CD8-positive, alpha-beta memory T cell (primary cell): ENCODE measurements at places on chromosomes 16 and 17. TPM values are rescaled to one million over a fixed set of nuclear protein-coding genes. Genes with fewer than 3 reads are reported as not detected.

GRCh38 chr17:60679287-60679686, 1.6 kb downstream of the BCAS3 start:
- DNase-seq, result no peak

Gene SNAI3
- total RNA-seq, result 2.8 TPM

GRCh38 chr17:64255764-64256163, 7.3 kb downstream of the TEX2 start:
- no peak for DNase-seq

DNA sequence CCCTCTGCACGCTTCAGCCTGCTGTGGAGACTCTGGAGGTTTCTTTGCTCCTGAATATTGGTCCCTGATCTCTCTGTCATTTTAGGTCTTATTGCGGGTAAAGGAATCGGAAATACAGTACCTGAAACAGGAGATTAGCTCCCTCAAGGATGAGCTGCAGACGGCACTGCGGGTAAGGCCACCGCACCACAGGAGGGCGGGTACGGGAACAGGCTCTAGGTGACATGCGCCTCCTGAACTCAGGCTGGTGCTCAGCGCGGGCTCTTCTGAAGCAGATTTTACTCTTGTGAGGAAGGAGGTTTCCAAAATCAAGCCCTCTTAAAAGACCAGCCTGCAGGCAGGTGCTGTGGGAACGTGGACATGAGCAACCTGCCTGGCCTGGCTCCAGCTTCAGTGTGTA, 29.8 kb downstream of the PLD6 start:
- no peak for DNase-seq

DNA sequence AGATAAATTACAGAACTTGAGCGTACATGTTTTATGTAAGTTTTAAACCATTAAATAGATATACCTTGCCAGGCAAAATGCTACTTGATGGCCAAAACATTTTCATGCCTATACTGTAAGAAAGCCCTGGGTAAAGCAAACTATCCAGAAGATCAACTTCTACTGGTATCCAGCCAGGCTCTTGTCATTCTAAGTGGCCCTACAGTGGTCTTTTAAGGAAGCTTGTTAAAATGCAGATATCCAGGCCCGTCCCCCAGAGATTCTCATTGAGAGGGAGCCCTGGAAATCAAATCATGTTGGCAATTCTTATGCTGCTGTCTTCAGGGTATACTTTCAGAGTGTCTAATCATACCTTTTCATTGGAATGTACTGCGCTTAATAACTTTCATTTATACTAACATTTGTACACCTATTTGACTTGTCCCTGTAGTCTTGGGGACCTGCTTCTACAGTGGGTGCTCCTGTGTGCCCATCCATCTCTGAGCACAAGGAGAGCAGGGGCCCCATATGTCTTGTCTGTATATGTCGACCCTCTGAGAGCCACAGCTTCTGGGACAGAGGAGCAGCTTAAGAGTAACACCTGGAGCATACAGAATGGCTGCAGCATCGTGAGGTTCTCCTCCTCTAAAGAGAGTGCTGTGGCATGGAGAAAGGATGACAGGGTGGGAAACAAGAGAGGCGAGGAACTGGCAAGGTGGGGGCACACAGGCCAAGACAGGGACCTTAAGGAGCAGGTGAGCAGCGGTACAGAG, 43.6 kb upstream of the ANKFY1 start:
- no peak for DNase-seq

Gene CACNG5
- total RNA-seq, result not detected

DNA sequence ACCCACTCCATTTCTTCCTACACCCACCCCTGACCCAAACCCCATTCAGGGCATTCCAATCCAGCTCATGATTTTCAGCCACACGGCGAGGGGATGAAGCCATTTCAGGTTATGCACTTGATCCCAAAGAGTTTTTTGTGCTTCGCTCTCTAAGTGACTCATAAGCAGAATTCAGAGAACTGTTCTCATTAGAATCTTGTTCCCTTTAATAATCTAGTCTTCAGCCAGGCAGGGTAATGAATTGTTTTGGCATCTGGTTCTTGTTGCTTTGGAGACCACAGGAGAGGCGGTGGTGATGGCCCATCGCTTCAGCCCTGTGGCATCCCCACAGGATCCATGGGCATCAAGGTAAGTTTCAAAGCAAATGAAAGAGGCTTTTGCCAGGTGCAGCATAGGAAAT, 4.8 kb upstream of the KRT31 start:
- DNase-seq, result no peak

DNA sequence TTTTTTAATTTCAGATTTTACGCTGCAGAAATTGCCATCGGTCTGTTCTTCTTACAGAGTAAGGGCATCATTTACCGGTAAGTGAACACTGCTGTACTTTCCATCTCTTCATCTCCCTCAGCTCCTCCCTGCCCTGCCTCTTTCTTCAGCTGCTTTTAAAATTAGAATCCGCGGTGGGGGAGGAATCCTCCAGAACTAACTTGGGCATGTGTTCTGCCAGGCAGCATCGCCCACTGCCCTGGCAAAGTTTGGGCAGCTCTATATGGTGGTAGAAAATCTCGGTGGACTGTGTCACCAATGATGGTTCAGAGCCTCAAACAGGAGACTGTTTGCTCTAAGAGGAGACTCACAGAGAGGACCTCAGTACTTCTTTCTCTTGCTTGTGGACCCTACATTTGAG, 81.6 kb upstream of the CACNG3 start:
- no peak for DNase-seq

Gene ZKSCAN2
- 7.2 TPM for total RNA-seq

DNA sequence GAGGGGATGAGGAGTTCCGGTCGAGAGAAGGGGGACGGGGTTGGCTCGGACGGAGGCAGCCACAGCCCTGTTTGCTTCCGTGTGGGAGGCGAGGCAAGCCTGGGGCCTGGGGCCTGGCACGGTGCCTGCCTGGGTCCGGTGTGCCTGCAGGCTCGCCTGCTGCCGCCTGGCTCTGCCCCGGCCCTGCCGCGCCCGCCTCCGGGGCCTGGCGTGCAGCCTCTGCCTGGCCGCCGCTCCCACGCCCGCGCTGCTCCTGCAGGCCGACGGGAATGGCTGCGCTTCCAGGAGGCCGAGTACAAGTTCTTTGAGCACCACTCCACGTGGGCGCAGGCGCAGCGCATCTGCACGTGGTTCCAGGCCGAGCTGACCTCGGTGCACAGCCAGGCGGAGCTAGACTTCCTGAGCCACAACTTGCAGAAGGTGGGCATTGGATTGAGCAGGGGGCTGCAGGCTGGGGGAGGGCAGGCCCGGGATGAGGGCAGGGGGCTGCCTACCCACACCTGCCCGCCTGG, 53.1 kb downstream of the MRC2 start:
- DNase-seq, result no peak

GRCh38 chr17:77163511-77164280, 22.9 kb downstream of the SEC14L1 start:
- no peak for DNase-seq

DNA sequence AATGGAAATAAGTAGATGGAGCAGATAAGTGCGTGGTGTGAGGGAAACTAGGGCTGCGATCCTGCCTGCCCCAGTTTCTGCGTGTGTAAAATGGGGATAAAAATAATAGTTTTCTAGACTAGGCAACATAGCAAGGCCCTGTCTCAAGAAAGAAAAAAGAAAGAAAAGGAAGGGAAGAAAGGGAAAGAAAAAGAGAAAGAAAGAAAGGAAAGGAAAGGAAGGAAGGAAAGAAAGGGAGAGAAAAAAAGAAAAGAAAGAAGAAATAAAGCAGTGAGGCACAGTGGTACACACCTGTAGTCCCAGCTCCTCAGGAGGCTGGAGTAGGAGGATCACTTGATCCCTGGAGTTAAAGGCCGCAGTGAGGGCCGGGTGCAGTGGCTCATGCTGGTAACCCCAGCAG, 2.2 kb upstream of the PKMYT1 start:
- no peak for DNase-seq

GRCh38 chr16:13573903-13574302, 346.1 kb upstream of the ERCC4 start:
- no peak for DNase-seq

GRCh38 chr17:81967244-81967532, 6.2 kb upstream of the NOTUM start:
- no peak for DNase-seq

GRCh38 chr16:73066927-73067670, 19.2 kb upstream of the ZFHX3 start:
- no peak for DNase-seq

DNA sequence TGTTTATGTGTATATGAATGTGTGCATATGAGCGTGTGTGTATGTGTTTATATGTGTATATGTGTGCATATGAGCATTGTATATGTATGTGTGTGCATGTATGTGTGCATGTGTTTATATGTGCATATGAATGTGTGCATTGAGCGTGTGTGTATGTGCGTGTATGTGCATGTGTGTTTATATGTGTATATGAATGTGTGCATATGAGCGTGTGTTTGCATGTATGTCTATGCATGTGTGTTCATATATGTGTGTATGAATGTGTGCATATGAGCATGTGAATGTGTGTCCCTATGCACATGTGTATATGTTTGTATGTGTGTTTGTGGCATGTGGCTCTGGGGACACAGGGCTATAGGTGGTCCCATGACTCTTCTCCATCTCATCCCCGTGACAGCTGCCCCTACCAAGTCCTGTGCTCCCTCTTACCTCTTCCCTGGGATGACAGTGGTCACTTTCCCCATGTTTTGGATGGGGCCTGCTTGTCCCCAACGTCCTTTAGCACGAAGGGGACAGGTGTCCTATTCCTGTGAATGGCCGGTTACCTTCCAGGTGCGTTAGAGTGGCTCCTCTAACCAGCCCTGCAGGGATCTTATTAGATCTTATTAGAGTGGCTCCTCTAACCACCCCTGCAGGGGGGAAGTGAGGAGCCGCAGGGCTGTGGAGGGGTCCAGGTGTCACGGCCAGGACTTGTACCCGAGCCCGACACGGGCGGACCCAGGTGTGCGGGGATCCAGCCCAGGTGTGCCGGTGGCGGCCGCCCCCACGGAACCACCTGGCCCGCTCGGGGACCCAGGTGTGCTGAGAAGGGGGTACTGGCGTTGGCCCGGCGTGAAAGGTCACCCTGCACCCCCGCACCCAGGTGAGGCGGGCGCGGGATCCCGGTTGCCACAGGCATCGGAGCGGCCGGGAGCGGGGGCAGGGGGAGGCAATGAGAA, 105.6 kb downstream of the SEC14L1 start:
- no peak for DNase-seq

DNA sequence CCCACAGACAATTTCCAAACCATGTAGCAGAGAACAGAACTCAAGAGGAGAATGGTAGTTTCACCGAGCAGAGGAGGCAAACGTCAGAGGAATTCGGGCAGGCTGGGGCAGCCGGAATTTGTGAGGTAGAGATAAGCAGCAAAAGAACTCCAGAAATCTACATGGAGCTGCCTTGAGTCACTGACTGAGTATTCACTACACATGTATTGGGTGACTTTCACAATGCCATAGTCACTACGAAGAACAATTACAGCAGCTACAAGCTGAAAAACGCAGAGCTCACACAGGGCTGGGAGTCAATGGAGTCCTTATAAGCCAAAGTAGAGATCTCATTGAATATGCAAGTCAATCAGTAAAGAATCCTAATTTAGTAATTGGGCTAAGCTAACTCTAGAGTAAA, 13.4 kb downstream of the CMC2 start:
- no peak for DNase-seq

Gene DNAAF1
- not detected for total RNA-seq

Gene FA2H
- not detected for total RNA-seq

GRCh38 chr16:25570131-25570530, 121.6 kb upstream of the HS3ST4 start:
- no peak for DNase-seq

GRCh38 chr17:35981908-35982330, 622 bp upstream of the CCL16 start:
- DNase-seq, result no peak

DNA sequence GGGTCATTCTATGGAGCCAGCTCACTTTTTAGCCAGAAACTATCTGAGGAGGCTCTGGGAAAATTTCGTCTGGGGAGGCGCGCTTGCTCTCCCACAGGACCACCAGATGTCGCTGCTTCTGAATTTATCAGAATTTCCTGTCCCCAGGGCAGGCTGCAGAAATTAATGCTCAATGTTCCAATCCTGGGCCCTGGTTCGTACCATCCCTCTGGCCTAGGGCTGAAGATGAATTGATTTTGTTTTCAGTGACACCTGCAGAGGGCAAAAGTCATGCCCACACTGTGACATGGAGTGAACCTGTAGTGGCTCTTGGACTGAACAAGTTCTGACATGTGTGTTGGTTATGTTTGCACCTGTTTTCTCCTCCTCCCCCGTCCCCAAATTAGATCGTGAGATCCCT, 482.6 kb downstream of the NPIPA7 start:
- DNase-seq, result peak; percentile 24

GRCh38 chr16:84207251-84207650, 16.3 kb downstream of the ADAD2 start:
- no peak for DNase-seq

DNA sequence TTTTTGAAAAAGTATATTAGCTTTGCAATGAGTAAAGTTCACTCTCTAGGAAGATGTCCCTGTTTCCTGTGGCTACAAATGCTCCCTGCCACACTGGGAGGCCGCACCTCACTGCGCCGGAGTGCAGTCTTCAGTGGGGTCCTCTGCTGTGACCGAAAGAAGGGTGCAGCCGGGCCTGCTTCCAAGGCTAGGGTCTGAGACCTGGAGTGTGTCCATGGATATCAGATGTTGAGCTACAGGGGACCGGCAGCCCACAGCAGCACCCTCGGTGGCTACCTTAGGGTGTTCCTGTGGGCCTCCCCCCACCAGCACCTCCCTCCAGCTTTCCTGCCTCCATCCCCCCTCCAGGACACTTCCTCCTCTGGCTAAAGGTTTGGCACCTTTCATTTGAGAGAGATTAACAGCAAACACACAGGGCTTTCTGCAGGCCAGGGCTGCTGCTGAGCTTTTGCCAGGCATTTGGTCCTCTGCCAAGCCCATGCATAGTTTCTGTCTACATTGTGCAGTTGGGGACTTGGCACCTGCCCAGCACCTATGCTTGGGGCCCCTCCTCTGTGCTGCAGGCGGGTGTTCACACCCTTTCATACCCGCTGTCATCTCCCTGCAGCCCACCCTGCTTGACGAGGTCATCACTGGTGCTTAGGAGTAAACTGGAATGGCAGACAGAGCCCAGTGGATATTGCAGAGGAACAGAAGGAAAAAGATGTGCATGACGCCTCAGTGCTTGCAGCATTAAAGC, 33.8 kb upstream of the CRISPLD2 start:
- DNase-seq, result no peak

Gene IRX3
- not detected for total RNA-seq

DNA sequence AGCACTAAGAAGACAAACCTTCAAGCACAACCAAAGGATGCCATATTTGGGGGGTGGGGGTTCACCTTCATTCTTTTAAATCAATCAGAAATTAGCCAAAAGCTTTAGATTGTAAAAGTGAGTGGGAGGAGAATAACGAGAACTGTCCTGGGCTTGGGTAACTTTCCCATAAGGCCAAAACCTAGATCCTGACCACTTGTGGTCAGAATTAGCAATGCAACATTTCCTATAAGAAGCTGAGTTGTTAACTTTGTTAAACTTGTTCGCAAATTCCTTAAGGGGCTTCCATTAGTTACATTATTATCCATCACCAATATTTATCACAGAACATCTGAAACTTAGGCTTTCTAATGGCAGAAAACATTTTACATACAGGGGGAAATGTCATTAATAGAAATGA, 25.1 kb downstream of the STAT5B start:
- DNase-seq, result no peak

Gene CCT6B
- 1.8 TPM for total RNA-seq
